Stimulated activated CD8-positive, alpha-beta memory T cell treated with anti-CD3 and anti-CD28 coated beads, Interleukin-2, amount 100 ng/mL, for 1 hour (primary cell): ENCODE measurements at places on chromosomes 5 and 9.

DNA sequence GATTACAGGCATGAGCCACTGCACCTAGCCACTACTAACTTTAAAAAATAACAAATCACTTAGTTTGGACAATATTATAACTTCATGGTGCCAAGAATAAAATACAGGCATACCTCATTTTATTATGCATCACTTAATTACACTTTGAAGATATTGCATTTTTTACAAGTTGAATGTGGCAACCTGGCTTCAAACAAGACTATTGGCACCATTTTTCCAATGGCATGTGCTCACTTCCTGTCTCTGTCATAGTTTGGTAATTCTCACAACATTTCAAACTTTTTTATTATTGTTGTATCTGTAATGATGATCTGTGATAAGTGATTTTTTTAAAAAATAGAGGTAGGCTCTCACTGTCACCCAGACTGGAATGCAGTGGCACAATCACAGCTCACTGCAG, 49.9 kb upstream of the ERBIN start:
- no peak for DNase-seq

DNA sequence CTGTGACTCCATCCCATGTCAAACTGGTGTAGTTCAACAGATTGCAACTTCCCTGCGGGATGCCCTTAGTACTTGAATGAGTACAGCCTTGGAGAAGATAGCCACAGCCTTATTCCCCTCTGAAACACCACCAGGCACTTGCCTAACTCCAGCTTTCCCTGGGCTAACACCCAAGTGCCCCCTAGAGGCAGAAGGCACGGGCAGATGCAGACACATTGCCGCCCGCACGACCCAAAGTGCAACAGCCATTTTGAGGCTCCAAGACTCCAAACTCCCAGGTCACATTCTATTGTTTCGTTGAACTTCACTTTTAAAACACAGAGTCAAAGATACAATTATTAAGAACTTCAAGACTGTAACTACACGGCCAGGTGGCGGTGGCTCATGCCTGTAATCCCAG, 163.6 kb upstream of the CDH6 start:
- DNase-seq = no peak

DNA sequence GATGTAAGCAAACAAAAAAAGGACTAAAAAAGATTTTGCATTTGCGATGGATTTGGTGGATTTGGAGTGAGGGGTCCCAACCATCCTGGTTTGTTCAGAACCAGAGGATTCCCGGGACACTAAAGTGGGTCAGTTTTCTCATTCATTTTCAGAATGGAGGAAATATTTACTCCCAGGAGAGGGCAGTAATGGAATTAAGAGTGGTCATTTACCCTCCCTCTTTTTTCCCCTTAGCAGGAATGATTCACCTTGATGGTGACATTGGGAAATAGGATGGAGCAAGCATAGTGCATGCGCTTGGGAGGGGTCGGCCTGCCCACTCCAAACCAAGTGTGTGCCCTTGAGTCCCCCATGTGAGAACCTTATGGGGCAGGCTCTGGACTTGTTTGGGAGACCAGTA, 164.2 kb upstream of the PUM3 start:
- DNase-seq = no peak

GRCh38 chr9:84668196-84669012, 1.1 kb upstream of the NTRK2 start:
- DNase-seq = no peak

GRCh38 chr9:114538241-114538640, 33.0 kb upstream of the WHRN start:
- no peak for DNase-seq

DNA sequence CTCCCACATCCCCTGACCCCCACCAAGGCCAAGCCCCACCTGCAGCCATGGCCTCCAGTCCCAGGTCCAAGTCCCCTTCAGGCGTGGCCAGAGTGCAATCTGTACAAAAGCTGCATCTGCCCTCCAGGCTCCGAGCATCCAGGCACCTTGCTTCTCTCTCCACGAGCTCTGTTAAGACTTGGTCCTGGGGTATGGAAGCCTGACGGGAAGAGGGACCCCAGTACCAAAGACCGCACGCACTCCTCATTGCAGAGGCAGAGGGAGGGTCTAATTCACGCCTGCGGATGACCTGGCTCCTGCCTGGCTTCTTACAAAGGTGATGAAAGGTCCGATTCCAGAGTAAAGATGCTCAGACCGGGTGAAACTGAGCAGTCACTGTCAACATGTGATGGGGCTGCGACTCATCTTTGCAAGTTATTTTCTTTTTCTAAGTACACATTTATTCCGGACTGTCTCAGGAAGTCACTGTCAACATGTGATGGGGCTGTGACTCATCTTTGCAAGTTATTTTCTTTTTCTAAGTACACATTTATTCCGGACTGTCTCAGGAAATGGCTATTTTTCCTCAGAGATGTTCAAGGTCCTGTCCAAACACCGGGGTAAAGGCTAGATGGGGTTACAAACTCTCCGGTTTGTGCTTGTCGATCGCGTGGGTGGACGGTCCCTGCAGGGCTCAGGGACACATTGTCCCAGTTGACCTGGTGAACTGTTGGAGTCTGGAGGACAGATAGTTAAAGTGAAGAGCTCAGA, 252.0 kb upstream of the IRX4 start:
- DNase-seq = no peak

- no peak for DNase-seq
These were observed 73.7 kb downstream of the SLC1A3 start for GRCh38 chr5:36680066-36680465.

- no peak for DNase-seq
These were observed 1166.8 kb downstream of the MAT2B start for GRCh38 chr5:164672205-164672604.

DNA sequence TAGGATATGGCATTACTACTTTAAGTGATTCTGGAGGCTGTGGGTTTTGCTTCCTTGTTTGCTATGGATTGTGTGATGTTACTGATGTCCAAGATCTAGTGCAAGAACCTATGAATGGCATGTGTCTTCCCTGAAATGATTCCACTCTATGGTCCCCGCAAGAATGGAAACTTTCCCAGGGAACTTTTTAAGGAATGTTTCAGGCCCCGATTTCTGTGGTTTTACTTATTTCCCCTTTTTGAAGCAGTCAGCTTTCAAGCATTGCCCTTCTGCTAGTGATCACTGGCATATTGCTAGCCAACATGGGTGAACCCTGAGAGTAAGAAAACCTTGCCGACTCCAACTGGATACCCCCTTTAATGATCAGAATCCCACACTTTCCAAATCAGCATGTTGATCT, 26.6 kb upstream of the CD180 start:
- no peak for DNase-seq

- DNase-seq = no peak
These were observed 152.9 kb upstream of the APC start for GRCh38 chr5:112584781-112585180.

GRCh38 chr9:85258823-85259370, 482.9 kb downstream of the AGTPBP1 start:
- no peak for DNase-seq

DNA sequence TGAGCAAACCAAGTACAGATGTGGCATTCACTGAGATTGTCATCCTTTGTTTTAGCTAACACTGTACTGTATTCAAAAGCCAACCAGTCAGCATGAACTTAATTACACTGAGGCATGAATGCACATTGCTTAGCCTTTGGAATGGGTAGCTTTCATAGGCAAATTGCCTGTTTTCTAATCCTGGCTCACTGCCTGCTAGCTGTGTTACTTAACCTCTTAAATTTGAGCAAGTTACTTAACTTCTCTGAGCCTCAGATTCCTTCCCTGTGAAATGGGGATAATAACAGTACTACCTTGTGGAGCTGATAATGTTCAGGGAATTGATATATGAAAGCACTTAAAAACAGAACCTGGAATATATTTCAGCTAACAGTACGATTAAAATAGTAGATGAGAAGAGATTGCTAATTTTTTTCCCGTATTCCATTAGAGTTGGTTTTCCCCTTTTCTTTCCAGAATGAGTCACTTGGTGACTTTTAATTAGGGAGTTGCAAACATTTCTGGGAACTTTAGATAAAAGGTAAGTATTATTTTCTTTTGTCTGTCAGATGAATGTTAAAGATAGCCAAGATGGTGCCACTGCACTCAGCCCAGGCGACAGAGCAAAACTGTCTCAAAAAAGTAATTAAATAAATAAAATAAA, 43.9 kb downstream of the ARRDC3 start:
- no peak for DNase-seq

DNA sequence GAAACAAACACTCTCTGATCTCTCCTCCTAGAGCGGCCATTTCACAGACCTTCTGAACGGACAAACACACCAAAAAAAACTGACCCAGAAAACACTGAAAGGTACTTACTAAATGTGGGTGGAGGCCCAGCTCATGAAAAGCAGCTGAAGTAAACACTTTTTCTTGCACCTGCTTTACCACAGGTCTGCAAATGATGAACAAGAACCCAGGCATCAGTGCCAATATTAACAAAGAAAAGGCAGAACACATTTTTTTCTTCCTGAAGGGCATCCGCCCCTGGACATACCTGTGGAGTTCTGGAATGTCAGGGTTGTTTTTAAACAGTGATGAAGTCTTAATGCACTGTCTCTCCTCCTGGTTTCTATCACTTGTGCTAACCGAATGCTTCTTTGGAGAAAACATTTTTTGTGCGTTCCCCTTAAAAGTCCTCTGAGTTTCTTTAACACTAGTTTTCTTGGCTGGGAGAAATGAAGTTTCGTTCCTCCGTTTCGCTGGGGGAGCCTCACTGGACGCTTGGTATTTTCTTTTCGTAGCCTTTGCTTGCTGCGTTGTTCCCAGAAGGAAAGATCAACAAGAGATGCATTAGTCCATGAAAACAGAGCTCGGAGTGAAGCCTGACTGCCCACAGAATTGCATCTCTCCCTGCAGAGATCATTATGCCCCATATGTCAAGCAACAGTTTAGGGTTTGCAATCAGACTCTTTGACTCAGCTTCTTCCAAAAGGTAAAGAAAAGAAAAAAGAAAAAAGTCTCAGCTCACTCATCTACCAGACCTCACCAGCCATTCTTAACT, 7.4 kb downstream of the DDX31 start:
- DNase-seq = no peak

- no peak for DNase-seq
These were observed 904.5 kb downstream of the NR2F1-AS1 start for GRCh38 chr5:92676215-92677165.

- DNase-seq = no peak
These were observed 59.9 kb downstream of the TMEM252 start for GRCh38 chr9:68480807-68481206.

DNA sequence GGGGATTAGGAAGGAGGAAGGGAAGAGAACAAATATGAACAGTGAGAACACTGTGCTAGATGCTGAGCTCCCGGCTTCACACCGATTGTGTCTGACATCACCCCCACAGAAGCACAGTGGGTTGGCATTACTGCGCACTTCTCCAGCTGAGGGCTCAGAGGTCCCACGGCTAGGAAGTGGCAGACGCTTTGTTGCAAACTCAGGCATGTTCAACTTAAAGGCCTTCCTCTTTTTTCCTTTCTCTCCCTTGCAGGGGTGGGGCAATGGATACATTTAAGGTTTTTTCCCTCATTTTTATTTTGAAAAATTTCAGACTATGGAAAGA, 15.5 kb upstream of the SHB start:
- DNase-seq = no peak

GRCh38 chr5:138649316-138649720, 74.1 kb upstream of the HSPA9 start:
- no peak for DNase-seq

- DNase-seq = no peak
These were observed 19.4 kb upstream of the SH3TC2 start for GRCh38 chr5:149082271-149082670.
